ENCODE measurements at places on chromosomes 2 and 18.

DNA sequence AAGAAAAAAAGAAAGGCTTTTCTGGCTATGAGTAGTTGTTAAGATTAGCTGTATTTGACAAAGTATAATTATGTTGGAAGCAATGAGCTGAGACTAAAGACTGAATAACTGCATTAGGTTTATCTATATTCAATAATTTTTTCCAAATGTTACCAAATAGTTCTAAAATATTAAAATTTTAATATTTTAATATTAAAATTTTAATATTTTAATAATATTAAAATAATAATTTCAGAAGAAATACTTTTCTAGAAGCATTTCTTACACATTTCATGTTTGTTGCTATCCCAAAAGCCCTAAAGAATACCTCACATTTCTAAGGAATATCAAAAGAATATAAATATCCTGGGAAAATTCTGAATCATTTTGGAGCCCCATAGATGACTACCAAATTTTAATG lies 74.7 kb downstream of the LRP2 start:
- DNase-seq = no peak

DNA sequence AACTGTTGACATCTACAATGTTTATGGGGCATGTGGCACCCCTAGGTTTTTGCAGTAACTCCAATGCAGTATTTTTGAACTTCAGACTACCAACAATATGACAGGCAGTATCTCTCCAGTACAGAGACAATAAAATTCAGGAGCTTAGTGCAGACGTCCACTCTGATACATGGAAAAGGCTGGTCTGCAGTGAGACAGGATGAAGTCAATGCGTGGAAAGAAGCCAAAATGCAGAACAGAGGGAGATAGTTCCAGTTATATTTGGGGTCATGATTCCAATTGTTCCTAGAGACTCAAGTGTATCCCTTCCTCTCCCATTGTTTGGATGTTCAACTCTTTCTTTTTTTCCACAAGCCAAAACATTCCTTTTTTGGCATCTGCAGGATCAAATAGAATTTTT lies 18.7 kb upstream of the SMAD2 start:
- DNase-seq = no peak

GRCh38 chr2:66555091-66555490 lies 120.2 kb downstream of the MEIS1 start:
- no peak for DNase-seq

GRCh38 chr2:136487421-136487820 lies 277.9 kb upstream of the THSD7B start:
- no peak for DNase-seq

- DNase-seq = no peak
Measured at GRCh38 chr2:112821142-112821541, 15.4 kb downstream of the IL1B start.

DNA sequence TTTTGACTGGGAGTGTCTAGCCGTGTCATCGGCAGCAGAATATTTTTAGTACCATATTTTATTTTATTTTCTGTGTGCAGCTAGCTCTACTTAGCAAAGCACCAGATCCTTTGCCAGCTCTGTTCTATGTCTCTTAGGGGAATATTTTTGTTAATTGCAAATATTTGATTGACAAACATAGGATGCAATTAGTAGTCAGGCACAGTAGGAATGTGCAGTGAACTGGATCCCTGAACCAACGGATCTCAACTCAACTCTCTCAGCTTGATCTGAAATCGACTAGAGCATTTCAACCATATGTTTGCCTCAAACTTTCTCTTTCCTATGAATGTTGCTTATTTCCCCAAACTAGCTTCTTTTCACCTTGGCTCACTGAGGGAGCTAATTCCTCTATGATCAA lies 998.0 kb upstream of the FANCL start:
- DNase-seq = no peak

- no peak for DNase-seq
Measured at GRCh38 chr2:218396688-218397462, 2.8 kb upstream of the CTDSP1 start.

DNA sequence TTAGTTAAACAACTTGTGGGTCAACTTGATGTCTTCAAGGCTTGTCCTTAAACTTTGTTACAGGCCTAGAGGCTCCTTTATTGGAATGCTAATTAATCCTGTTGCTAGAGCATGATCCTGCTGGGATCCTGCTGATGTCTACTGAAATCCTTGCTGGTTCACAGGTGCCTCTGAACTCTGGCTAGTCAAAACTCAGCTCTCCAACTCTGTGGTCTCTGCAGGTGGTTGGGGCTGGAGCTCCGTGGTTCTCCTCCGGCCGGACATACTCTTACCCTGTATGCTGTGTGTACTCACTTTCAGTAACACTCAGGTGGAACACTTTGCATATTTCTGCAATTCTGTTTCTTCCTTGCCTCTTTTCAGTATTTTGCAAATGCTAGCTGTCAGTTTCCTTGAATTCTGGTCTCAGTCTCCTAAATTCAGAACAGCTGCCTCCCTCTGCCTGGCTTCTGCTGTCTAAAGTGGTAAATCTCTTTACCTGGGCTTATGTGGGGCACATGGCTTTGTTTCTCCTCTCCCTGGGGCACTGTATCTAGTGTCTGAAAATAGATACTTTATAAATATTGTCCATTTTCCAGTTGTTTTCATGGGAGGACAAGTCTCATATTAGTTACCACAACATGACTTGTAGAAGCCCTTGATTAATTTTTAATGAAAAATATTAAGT lies 113.0 kb downstream of the ATP9B start:
- no peak for DNase-seq

DNA sequence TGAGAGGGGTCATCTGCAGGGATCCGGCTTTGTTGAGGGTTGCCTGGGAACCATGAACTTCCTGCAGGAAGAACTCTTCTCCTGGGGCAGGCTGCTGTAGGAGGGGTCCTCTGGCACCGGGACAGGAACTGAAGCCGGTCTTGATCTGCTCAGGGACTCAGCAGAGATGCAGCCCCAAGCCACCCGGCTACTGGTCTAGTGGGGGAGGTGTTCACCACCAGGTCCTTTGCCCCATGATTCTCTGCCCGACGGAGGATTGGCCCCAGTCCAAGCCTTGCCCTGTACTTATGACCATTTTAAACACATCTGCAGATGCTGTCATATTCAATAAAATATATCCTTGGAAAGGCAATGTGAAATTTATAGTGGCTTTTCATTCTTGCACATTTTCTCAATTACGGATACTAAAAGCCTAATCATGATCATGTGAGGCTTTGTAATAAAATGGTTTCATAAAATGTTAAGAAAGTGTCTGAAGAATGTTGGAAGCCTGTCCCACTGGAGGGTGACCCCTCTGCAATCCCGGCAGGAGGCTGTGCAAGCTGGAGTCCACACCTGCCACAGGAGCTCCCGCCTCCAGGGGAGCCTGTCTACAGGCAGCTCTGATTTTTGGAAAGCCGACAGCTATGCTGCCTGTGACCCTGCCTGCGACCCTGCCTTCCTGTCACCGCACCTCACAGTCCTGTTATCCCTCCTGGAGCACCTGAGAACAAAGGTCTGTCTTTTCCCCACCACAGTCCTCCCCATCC lies 98.8 kb upstream of the TAF1B start:
- no peak for DNase-seq

GRCh38 chr2:161004379-161004778 lies 155.8 kb upstream of the TANK start:
- no peak for DNase-seq

DNA sequence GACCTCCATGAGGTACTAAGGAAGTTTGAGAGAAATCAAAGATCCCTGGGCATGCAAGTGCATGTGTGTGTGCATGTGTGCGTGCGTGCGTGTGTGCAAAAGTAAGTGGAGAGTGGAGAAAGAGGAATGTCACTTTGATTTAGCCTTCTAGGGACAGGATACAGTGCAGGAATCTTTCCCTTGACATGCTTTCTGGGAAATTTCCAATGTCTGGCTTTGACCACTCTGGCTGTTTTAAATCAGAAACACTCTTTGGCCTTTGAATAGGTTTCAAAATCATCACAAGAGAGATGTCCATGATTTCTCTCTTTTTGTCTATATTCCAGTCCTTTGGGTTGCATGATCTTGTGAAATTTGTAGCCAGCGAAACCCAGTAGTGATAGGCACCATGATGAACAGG lies 162.0 kb downstream of the ALK start:
- no peak for DNase-seq

DNA sequence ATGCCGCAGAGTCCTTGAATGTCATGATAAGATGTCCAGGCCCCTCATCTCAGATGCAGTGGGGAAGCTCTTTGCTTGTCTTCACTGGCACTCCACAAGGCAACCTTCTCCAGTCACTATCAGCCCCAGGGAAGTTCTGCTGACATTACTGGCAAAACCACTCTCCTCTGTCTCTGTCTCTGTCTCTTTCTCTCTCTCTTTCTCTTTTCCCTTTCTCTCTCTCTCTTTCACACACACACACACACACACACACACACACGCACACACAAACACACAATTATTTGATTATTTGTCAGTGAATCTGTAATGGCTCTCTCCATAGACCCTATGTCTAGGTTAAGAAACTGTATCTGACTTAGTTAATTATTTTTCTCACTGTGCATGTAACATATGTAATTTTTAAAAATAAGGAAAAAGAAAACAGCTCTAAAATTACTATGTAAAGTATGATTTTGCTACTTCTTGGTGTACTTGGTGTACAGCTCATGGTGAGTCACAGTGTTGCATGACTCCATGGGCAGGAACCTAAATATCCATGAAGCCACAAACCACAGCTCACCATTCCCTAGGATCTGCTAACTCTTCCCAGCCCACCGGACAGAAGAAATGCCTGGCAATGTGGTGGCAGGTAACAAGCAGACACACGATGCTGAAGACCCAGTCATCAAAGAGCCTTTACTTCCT lies 594.9 kb upstream of the ID2 start:
- DNase-seq = no peak

DNA sequence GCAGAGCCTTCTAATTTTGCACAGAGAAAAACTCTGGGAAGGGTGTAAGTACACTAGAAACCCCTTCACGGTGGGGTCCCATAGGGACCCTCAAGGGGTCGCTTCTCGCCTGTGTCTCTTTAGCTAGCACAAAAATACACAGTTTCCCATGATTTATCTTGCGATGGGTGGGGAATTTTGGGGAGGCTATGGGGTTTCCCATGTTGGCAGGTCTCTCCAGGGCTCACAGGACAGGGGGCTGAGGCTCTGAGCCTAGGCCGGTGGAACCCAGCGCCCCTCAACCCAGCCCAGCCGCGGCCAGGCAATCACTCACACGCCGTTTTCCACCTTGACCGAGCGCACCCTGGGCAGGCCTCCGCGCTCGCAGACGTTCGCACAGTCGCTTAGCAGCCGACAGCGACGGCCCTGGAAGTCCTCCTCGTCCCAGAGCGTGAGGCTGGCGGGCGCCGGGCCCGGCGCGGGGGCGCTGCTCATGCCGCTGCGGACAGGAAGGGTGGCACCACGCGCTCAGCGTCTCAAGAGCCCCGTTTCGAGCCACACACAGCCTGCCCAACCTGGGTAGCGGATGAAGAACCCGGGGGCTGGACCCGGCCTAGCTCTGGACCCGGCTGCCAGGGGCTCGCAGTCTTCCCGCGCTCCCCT lies 398 bp downstream of the CRYBA2 start:
- no peak for DNase-seq

DNA sequence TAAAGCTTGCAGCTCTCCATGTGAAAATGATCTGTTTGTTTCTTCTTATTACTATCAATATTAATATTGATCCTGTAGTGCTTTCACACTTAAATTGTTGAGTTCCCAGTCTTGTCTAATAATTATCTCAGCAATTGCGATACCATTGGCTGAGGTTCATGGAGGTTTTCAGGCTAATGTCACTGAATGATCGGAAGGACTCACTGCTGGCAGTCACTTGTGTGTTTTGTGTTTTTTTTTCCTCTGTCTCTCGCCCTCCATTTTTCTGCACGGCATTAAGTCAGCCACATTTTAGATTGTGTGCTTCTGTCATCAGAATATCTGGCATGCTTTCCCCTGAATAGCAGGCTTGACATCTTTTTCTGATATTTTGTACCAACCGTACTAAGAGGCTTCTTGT lies 43.7 kb downstream of the AGAP1 start:
- DNase-seq = no peak

DNA sequence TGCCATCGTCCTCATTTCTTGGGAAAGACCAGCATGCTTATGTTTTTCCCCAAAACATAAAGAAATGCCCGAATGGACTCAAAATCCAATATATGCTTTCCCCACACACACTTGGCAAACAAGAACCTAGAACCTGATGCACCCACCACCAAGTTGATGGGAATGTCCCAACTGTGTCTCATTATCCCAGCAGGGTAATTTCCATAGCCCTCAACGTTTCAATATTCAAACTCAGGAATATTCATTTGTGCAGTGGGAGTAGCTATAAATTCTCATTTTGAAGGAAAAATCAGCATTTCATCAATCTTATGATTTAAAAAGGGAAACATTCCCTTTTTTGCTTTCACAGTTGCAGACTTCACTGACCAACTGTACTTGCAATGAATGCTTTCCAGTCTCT lies 50.7 kb downstream of the SNORC start:
- no peak for DNase-seq

All from stimulated activated CD8-positive, alpha-beta memory T cell treated with anti-CD3 and anti-CD28 coated beads, Interleukin-15, amount 100 ng/mL, for 24 hours (primary cell).